ENCODE measurements at places on chromosomes 12 and 14.

DNA sequence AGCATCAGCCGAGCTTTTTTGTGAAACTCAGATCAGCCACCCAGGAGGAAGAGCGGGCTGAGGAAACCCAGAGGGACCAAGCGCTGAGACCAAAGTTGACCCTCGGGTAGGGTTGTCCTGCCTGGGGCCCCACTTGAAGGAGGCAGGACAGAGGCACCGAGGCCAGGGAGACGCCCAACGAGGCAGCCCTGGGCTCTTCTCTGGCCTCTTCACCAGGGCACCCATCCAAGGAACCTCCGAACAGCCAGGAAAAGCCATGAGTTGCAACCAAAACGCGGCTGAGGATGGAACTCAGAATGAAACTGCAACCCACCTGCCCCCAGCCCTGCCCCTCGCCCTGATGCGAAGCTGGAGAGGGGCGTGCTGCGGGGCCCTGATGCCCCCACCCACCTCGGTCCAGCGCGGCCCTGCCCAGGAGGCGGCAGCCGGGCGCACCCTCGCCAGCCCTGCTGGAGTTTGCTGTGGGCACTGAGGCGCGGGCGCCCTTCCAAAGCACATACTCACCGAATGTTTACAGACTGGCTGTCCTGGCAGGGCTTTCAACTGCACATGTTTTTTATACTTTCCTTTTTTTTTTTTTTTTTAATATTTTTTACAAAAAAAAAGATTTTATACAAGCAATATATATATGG lies 41.9 kb downstream of the JDP2 start:
- DNase-seq, result no peak

- DNase-seq, result no peak
Measured at GRCh38 chr12:1935242-1935641, 16.8 kb upstream of the CACNA2D4 start.

DNA sequence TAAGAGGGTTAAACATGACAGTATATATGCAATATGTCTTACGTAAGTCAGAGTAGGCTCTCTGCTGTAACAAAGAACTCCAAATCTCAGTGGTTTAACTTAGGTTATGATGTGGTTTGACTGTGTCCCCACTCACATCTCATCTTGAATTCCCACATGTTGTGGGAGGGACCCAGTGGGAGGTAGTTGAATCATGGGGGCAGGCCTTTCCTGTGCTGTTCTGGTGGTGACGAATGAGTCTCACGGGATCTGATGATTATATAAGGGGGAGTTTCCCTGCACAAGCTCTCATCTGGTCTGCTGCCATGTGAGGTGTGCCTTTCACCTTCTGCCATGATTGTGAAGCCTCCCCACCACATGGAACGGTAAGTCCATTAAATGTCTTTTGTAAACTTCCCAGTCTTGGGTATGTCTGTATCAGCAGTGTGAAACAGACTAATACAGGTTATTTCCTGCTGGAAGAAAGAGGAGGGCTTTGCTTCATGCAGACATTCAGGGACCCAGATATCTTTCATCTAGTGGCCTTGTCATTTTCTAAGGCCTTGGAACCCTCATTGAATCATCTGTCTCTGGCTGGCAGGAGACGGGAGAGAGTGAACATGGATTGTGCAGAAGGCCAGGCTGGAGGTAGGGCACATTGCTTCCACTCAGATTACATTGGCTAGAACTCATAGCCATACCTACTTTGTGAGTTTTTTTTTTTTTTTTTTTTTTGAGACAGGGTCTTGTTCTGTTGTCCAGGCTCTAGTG lies 96.1 kb downstream of the CRADD start:
- DNase-seq, result no peak

GRCh38 chr14:99363616-99364290 lies 91.8 kb upstream of the BCL11B start:
- no peak for DNase-seq

- no peak for DNase-seq
Measured at GRCh38 chr14:77475432-77476115, 17.7 kb downstream of the AHSA1 start.

GRCh38 chr14:80095623-80096022 lies 115.7 kb downstream of the DIO2 start:
- DNase-seq, result no peak

DNA sequence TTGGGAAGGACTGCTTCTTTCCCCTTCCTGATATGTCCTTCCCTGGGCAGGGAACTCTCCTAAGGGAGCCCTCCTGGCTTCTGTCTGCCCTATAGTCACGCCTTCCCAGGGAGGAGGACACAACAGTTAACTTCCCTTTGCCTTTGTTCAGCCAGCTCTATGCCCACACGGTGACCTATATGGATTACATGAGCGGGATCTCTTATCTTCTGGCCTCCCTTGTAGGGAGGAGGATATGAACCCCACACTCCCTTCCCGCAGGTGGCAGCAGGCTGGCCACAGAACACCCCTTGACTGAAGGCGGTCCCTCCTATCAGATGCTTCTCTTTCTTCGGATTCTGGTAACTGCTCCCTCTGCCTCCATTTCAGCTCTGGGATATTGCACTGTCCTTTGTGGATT lies 135.6 kb upstream of the MAX start:
- no peak for DNase-seq

DNA sequence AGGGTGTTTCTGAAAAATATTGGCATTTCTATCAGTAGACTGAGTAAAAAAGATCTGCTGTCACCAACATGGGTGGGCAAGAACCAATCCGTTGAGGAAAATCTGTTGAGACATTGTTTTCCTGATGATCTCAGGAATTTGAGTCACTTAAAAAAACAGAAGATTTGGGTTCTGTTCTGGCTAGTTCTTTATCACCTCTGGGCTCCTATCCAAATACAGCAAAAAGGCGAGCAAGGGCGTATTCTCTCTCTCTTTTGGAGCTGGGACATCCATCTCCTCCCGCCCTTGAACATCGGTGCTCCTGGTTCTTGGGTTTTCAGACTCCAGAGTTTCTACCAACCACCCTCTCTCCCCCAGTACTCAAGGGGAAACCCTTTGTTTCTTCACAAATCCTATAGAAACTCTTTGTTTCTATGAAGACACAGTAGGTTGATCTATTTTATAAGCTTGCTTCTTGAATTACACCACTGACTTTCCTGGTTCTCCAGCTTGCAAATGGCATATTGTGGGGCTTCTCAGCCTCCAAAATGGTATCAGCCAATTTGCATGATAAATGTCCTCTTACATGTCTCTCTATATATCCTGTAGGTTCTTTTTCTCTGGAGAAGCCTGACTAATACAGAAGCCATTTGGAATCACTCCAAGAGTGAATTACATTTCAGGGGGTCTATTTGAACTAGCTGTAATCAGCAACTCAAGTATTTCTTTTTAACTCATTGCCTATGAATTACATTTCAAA lies 263.9 kb upstream of the TMTC1 start:
- DNase-seq, result no peak

DNA sequence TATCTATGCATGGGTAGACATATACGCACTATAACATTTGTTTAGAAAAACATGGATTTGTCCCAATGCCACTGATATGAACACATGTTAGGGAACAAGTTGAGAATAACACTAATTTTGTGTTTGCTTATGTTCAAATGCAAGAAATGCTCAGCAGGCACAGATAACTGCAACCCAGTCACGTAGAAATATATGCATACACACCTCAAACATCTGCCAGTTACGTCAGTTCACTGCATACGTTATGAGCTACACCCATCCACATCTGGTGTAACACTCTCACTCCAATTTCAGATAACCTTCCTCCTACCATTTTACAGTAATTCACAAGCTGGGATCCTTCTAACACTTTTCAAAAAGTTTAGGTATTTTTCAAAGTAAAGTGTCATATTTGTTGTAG lies 10.7 kb downstream of the PAWR start:
- no peak for DNase-seq

DNA sequence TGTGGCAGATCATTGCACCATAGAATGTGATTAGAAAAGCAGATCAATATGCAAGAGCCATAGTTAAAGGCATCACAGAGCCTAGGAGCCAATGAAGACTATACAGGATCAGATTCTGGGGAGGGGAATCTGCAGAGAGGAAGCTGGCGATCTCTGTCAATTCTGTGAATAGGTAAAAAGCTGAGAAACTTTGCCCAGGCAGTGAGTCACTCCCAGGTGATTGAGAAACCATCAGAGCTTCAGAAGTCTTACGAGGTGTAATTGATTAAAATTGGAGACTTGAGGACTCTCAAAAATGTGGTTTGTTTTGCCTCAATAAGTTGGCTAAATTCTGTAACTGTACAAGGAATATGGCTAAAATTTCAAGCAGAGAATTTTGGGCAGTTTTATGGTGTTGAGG lies 41.7 kb upstream of the TSPAN11 start:
- DNase-seq, result no peak

- DNase-seq, result no peak
Measured at GRCh38 chr12:110929818-110930217, 9.4 kb upstream of the MYL2 start.

DNA sequence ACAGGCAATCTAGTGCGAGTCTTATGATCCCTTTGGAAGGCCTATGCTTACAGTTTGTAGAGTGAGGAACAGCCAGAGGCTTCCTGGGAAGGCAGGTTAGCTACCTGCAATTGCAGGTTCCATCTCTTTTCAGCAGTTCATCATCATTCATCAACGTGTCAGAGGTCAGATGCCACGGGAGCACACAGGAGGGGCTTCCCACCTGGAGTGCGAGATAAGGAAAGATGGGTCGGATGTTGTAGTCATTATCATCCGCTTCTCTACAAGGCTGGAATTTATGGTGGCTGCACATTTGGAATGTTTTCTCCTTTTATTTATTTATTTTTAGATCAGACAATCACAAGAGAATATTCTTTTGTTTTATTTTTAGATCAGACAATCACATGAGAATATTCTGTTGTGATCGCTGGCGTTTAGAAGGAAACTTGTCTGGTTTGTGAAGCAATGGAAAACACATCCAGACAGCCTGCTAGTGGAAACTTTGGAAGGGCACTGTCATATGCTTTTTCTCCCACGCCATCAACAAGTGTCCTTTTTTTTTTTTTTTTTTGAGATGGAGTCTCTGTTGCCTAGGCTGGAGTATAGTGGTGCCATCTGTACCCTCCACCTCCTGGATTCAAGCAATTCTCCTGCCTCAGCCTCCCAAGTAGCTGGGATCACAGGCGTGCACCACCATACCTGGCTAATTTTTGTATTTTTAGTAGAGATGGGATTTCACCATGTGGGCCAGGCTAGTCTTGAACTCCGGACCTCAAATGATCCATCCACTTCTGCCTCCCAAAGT lies 1.9 kb upstream of the BICD1 start:
- DNase-seq, result no peak

DNA sequence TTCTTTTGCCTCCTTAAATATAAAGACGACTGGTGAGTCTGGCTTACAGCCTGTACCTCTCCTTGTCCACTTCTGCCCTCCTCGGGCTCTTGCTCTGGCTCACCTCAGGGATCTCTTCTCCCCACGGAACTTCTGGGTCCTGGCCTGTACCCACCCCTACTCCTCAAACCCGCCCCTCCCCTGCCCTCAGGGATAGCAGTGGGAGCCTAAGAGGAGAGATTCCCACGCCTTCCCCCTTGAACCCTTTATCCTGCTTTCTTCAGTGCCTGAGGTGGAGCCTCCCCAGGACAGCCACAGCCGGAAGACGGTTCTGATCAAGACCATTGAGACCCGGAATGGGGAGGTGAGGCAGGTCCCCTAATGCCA lies 2.7 kb downstream of the PRPH start:
- DNase-seq, result no peak

DNA sequence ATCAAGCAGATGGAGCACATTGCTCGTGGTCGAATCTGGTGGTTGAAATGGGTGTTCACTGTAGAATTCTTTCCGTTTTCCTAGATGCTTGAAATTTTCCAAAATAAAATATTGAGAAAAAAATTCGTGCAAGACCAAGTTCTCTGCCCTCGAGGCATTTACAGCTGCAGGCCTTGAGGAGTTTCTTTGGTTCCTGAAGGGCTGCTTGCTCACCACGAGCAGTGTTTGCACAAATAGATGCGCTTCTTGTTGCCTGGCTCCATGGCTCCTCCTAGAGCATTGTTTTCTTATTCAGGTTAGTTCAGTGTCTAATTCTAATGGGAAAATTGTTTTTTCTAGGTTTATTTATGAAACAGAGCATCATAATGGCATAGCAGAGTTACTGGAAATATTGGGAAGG lies 74.5 kb upstream of the DYNC1H1 start:
- no peak for DNase-seq

DNA sequence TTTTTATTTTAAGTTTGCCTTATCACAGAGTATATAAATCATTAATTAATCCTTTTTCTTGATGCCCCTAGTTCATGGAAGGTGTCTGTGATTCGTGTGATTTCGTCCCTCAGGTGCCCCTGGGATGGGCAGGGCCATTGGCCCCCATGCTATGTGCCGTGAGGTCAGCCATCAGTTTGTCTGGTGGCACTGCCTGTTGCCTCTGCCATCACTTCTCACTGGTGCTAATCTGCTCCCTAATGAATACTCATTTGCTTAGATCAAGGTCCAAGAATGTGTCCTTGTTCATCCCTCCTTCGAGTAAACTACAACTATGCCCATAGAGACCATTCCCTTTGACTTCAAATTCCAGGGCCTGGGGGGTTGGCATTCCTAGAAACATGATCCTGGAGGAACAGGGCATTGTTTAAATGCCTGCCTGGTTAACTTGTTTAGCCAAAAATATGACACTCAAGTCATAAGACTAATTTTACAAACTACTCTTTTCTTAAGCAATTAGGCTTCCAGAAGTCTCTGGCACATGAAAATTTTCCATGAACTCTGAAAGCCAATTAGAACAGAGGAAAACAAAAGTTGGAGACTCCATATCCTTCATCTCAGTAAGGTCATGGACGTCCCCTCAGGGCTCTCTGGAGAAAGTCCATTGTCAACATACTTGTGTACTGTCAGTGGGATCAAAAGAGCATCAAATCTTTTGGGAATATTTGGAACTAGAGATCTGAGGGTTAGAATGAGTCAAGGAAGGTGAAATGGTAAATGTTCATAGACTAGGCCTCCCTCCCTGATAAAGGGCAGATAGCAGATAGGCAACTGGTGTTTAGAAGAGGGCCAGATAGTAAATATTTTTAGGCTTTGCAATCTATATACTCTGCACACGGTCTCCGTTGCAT lies 90.9 kb upstream of the PLXNC1 start:
- DNase-seq, result no peak

- DNase-seq, result no peak
Measured at GRCh38 chr14:23562822-23563472, 4.6 kb downstream of the AP1G2 start.

DNA sequence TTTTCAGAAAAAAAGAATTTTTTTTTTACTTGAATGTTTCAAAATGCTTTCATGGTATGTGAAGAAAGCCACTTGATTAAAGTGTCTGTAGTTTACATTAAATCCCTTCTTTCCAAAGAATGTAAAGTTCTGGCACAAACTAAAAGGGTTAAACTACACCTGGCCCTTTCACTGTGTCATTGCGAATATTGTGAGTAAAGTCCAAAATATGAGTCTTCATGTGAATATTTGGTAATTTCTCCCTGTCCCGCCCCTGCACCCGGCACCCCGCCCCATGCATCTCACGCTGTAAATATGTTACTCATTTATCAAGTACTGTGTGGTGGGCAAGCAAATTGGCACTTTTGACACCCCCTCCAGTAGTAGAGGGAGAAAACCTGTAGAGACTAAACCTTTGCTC lies 274.7 kb downstream of the TTC6 start:
- no peak for DNase-seq

DNA sequence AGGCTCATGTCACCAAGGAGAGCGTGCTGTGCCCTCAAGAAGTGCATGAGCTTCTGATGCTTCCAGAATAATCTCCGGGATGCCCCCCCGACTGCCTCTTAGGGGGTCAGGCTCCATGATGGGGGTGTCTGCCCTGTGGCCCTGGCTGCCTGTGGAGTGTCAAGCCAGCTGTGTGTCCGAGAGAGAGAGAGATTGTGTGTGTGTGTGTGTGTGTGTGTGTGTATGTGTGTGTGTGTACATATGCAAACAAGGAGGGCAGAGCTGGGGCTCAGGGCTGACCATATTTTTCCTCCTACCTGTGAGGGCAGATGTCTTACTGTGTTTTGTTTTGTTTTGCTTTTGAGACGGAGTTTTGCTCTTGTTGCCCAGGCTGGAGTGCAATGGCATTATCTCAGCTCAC lies 5.6 kb upstream of the ALDH2 start:
- no peak for DNase-seq

All from right renal cortex interstitium (tissue), 3 donors.